ENCODE measurements at places on chromosomes 16 and 17.

DNA sequence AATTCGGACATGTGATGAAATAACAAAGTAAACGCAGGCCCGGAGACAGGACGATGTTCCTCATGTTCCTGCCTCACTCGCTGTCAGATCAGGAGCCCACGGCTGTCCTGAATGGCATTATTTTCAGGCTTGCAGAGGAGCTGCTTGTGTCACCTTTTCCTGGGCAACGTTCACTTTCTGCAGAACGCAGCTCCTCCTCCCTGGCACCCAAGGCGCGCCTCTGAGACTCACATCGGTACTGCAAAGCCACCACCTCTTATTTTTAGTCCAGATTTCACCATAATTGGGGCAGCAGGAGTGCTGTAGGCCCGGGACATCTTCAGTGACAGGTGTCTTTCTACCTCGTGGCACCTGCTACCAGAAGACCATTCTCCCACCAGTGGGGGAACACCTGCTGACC lies 8.0 kb upstream of the C16orf96 start:
- no peak for DNase-seq

DNA sequence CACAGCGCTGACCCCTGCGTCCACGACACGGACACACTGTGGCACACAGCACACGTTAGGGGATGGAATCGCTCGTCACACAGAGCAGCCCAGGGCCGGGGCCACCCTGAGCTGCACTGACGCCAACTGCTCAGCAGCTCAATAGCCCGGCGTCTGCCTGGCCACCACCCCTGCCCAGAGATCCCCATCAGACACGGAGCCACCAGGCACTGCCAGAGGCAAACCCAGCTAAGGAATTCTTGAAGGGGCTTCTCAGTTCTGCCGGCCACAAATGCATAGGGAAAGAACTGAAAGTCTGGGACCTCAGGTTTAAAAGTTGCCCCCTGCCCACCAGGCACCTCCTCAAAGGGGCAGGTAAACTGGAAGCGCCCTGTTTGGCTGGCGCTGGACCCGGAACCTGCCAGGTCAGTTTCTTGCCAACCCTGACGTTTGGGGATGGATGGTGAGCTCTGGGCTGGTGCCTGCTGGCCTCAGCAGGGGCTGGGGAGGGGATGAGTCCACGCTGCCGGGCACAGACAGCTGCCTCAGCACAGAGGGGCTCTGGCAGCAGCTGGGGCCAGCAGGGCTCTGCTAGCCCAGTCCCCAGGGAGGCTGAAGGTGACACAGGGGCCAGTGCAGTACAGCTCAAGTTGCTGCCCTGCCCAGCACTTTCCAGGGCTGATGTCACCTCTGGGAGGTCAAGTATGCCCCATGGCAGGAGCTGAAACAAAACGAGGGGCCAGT lies 33.2 kb downstream of the TIMM22 start:
- no peak for DNase-seq

- DNase-seq: no peak
Measured at GRCh38 chr16:66585481-66586239, 6.4 kb downstream of the CMTM2 start.

DNA sequence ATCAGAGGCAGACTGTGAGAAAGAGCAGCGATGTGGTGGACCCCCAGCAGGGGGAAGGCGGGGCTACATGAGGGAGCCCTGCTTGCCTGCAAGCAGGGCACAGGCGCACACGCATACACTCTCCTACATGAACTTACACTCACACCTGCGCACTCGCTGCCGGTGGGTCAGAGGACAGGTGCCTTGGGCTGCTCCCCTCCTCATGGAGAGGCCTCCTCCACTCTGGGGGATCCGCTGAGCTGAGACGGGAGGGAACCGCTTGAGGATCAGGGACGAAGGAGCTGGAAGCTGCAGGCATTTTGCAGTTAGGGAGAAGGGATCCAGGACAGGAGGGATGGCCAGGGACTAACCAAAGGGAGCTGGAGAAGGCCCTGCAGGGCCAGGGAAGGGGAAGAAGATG lies 14.2 kb downstream of the OSBPL7 start:
- DNase-seq: no peak
